NCI-H2107 (cell line): ENCODE measurements at places on chromosomes 3 and 15.

- DNase-seq = no peak
These were observed 1.8 kb downstream of the ARRDC4 start for GRCh38 chr15:97962263-97962662.

GRCh38 chr3:33149342-33149741 lies 35.5 kb downstream of the CRTAP start:
- DNase-seq = no peak

GRCh38 chr3:12579456-12579855 lies 22.6 kb downstream of the MKRN2 start:
- DNase-seq = no peak

GRCh38 chr15:68126396-68126795 lies 72.3 kb downstream of the PIAS1 start:
- no peak for DNase-seq

GRCh38 chr15:63296195-63296594 lies 18.8 kb downstream of the APH1B start:
- no peak for DNase-seq

DNA sequence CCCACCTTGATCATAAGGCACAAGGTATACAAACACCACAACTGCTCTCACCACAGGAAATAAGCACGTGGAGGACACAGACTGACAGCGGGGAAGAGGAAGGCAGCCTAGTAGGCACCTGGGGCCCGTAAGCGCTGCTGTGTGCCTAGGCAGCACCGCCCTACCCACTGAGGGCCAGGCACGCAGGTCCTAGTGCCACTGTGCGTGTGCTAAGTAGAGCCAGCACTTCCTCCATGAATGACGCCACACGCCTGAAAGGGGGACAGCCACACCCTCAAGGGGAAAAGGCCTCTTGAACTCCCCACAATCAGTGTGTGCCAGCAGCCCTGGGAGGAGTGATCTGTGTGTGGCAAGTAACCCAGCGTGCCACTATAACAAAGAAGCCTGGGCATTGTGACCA lies 73.0 kb downstream of the ATP1B3 start:
- DNase-seq = no peak

- no peak for DNase-seq
These were observed 7.3 kb upstream of the SACM1L start for GRCh38 chr3:45681846-45682245.

GRCh38 chr3:33392144-33392543 lies 48.1 kb downstream of the UBP1 start:
- DNase-seq = no peak
